ENCODE measurements at places on chromosomes 7 and 10.

GRCh38 chr10:93160829-93161228 lies 87.1 kb downstream of the CYP26A1 start:
- DNase-seq, result peak; percentile 98

- DNase-seq, result peak; percentile 62
Observed at GRCh38 chr7:157250605-157251228, 86.1 kb upstream of the DNAJB6 start.

DNA sequence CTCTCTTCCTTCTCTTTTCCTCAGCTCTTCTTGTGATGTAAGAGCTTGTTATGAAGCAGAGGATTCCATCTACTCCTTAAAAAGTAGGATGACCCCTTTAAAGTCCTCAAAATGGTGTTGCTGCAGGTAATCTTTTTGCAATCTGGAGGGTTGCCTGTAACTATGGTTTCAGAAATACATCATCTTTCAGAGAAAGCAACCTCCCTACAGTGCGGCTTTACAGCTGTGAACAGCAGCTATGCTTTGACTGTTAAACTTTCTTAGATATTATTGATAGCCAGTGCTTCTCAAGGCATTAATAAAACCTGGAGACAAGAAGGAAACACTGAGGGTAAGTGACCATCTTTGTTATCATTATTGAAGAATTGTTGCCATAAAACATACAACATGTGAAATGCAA lies 86.6 kb upstream of the MDFIC start:
- DNase-seq, result no peak

GRCh38 chr7:42262964-42263363 lies 26.0 kb upstream of the GLI3 start:
- DNase-seq, result no peak

DNA sequence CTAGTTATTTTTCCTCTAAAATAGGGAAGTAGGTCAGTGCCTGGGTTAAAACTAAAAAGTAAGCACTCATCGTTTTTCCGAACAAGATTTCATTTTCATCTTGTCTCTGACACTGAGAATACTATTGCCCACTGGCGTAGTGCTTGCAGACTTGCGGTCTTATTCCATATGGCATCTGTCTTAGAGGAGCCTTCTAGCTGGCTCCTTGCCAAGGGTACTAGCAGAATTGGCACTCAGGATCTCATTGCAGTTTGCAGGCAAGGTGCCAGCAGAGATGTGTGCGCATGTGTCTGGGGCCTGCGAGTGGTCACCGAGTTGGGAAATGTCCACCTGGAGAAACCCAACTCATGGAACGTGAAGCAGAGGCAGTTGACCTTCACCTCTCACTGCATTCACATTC lies 143.4 kb downstream of the CELF2 start:
- DNase-seq, result peak; percentile 66

DNA sequence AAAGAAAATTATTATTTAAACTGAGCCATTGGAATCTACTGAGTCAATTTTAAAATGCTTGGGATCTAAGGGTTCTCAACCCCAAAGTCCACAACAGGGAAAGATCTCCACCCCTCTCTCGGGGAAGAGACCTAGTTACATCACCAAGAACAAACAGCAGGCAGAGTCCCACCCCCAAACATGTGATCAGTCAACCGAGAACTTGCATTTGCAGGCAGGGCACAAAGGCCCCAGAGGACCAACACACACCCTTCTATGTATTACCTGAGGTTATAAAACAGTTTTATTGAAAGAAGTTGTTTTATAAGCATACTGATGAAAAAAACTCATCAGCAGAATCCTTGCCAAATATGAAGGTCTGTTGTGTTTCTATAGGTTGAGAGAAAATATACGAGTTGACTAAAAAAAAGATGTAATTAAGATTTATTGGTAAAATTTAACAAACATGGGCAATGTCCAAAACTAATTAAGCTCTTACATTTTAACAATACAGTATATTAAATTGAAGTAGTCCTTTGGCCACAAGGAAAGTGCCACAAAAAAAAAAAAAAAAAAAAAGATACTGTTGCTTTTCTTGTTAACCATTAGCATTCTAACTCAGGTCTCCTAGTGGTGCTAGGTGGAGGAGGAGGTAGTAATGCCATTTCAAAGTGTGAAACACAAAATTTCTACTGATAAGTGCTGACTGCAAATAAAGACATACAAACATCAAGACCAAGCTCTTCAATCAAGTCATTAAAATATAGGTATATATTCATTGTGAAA lies 975 bp upstream of the USP54 start:
- DNase-seq, result peak; percentile 55

DNA sequence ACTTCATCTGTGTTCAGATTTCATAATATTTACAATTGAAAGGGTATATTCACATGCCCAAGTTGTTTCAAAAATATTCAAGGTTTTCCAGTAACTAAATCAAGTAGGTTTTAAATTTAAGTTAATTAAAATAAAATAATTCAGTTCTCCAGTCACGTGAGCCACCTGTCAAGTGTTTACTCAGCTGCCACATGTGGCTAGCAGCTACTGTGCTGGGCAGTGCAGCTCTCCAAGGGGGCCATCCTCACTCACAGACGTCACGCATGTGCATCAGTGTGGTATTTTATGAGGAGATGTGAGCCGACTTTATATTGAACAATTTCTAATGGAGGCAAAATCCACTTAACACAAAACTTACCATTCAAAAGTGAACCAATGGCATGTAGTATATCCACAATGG lies 69.7 kb upstream of the CAMK2B start:
- no peak for DNase-seq

GRCh38 chr10:49758249-49758930 lies 3.7 kb downstream of the OGDHL start:
- DNase-seq, result no peak

DNA sequence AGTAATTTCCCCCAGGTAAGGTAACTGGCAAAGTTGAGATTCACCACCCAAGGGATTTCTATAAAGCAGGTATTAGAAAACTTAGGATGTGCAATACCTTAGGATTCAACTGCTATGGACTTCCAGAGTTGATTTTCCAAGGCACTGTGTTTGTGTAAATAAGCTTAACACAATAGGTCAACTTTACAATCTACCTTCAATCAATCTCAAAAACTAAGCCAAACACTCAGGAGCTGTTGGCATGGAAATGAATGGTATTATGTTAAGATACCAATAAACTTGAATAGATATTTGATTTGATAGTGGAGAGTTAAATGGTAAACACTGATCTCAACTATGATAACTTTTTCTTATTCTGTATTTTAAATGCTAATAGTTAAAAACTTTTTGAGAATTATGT lies 762 bp upstream of the SEMA3E start:
- no peak for DNase-seq

DNA sequence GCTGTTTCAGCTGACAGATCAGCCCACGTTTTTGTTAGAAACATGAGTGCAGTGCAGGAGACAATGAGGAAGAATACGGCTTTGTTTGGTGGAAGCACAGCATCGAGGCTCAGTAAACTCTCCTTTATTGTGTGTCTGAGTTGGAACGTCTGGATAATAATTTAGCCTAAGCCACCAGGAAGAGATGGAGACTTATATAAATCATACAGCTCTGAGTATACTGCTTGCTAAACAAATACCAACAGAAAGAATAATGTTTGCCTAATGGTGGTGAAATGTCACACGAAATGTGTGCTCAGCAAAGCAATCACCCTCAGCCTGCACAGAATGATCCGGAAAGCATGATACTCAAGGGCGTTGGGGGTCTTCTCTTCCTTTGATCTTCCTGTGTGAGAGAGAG lies 664.1 kb upstream of the ADARB2 start:
- no peak for DNase-seq

- DNase-seq, result no peak
Observed at GRCh38 chr10:36443233-36443632, 682.2 kb upstream of the ANKRD30A start.
